ENCODE measurements at places on chromosomes 11 and 22. TPM values are rescaled to one million over a fixed set of nuclear protein-coding genes. Genes with fewer than 3 reads are reported as not detected.

DNA sequence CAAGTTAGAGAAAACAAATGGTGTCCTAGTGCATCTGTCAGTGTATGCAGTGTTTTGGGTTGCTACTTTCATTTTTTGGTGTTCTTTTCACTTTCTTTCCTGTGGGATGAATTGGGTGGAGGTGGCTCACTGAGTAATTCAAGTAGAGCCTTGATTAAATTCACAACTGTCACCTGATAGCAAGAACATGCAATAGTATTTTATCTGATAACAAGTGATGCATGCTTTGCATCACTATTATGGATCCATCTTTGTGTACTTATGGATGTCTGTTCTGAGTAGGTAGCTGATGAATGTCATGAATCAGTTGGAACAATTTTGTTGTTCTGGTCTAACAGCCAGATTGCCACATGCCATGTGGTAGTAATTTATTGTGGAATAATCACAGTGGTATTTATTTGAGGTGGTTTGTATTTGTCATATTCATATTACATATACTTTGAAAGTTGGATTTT lies 87.5 kb downstream of the DDX10 start:
- DNase-seq = no peak

DNA sequence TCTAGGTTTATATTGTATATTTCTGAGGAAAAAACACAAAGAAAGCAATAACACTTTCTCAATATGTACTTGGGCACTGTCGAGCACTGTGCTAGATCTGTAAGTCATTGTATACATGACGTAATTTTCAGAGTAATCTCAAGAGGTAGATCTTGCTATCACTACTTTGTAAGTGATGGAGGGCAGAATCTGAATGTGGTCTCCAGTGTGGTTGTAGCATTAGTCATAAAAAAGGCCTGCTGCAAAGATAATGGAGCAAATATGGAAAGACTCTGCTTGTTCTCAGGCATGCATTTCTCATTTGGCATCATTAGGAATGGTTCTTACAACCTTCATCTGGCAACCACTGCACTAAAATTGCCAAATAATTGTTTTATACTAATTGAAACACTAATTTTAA lies 419.8 kb upstream of the CCDC179 start:
- DNase-seq = no peak

GRCh38 chr11:120208001-120208441 lies 2.8 kb upstream of the OAF start:
- DNase-seq = no peak

GRCh38 chr11:2129308-2129698 lies 9.9 kb downstream of the IGF2 start:
- DNase-seq = no peak

DNA sequence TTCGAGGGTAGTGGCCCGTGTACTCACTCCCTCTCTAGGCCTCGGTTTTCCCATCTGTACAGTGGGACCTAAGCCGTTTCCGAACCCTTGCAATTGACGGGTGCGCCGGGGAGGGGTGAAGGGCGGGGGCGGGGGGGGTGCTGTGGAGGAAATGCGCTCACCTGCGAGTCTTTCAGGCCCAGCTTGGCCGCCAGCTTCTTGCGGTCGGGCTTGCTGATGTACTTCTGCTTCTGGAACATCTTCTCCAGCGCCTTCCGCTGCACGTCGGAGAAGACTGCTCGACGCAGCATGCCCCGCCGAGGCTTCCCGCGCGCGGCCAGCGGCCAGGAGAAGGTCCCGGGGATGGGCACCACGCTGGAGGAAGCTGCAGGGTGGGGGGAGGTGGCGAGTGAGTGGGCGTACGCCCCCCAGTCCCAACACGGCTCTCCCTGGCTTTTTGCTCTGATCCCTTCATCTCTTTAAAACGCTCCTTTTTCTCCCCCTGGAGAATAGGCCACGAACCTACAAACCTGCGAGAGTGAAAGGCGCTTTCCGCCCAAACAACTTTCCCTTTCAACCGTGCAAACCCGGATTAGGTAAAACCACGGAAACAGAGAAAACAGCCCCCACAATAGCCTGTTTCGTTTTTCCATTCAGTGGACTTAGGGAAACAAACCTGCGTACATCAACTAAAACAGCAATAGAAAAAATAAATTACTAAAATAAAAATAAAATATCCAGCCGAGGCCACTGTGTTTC lies 3.2 kb downstream of the DBX1 start:
- DNase-seq = no peak

Gene KCNK7
- 0.39 TPM for total RNA-seq
